AG20443 (cell line): ENCODE measurements at places on chromosomes 1 and 21.

DNA sequence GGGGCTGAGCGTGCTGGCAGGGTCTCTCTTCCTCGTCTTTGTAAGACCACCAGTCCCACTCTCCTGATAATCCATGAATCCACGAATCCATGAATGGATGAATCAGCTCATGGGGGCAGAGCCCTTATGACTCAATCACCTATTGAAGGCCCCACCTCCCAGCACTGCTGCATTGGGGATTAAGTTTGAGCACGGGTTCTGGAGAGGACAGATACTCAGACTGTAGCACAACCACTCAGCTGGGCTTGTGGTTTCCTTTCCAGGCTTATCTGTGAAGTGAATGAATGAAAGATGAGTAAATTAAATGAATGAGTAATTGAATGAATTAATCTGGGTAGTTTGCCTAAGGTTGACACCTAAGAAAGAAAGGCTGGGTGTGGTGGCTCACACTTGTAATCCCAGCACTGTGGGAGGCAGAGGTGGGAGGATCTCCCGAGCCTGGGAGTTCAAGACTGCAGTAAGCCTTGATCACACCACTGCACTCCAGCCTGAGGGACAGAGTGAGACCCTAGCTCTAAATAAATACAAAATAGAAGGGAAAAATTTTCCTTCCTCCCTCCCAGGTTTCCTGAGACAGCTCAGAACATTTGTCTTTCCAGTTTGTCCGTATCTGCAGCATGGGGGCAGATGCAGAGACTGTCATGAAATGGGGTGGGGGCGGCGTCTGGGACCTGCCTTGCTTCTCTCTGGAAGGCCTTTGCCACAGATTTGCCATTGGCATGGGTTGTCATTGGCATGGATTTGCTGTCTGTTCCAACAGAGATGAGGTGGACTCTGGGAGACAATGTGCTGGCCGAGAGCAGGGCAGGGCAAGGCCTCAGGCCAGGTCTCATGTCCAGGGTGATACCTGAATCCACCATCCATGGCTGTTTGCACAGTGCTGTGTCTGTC is 187.7 kb upstream of the C1orf174 start:
- no peak for DNase-seq

DNA sequence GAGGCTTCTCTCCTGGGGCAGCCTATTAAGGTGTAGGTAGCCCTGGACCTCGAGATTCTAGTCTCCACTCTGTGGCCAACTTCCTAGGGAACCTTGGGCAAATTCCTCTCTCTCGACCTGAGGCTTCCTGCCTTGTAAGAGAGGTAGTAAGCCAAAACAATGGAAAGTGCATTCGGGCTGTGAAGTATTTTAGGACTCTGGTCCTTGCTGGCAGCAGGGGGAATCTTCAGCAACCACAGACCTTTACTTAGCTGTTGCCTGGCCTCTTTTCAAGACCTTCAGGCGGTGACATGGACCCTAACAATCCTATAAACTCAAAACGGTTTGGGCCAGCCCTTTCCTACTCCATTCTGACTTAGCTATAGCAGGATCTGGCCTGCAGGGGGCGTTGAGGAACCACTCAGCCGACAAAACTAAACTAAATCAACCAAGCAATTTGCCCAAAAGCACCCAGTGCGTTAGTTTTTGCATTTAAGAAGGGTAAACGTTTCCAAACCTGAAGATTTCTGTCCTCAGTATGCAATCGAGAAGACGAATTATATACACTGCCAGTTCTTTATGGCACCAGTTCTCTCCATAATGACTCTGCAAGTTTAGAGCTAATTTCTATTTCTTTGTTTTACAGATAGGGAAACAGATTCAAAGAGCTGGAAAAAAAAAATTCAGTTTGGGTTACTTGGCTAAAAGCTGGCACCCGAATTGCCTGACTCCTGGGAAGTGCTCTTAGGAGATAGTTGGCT is 10.9 kb upstream of the SESN2 start:
- peak; percentile 71 for DNase-seq

- DNase-seq = peak; percentile 65
Observed at GRCh38 chr1:178725466-178726086, 532 bp downstream of the RALGPS2 start.

DNA sequence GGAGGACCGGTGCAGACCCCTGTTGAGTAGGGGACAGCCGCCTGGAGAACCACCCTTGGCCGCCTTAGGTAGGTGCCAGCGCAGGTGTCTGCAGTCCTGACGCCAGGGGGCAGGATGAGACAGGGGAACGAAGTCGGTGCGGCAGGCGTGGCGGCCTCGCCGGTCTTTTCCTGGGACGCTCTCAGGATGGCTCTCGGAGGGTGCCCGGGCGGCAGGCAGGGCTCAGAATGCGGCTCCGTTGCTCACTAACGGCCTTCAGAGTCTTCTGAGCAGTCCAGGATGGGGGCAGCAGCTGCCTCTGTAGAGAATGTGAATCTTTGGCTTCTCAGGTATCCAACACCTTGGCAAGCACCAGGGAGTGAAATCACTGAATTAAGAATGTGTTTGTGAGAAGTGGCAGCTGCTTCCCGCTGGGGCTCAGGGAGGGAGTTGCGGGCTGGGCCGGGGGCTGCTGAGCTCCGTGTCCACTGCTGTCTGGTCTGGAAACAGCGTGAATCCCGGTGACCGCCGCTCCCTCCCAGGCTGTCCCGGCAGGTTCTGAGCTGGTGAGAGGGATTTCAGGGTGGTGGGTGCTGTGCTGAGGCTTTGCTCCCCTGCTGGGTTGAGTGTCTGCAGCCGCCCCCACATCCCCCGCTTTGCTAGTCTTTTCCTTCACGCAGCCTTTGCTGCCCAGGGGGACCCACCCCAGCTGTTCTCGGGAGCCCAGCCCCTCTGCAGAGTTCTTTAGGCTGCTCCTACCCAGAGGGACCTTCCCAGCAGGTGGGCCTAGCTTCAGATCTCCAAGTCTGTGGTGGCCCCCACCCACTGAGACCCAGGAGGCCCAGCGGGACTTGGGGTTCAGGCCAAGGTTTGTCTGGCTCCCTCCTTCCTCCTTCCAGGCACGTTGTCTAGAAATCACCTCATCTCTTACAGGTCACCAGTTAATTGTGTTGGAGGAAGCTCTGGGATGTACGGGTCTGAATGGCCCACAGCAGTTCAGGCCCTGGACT is 11.1 kb upstream of the C1orf174 start:
- peak; percentile 74 for DNase-seq

DNA sequence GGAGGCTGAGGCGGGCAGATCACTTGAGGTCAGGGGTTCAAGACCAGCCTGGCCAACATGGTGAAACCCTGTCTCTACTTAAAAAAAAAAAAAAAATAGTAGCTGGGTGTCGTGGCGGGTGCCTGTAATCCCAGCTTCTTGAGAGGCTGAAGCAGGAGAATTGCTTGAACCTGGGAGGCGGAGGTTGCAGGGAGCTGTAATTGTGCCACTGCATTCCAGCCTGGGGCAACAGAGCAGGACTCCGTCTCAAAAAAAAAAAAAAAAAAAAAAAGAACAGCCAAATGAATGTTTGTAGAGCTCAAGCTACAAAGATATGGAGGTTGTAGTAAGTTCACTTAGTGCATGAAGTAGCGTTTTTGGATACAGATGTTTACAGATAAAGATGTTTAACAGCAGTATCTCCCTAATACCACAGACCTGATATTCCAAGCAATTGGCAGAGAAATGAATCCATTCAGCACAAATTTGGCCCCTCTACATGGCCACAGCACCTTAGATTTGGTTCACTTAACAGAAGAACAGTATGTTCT is 49.5 kb upstream of the IPO9 start:
- DNase-seq = no peak

DNA sequence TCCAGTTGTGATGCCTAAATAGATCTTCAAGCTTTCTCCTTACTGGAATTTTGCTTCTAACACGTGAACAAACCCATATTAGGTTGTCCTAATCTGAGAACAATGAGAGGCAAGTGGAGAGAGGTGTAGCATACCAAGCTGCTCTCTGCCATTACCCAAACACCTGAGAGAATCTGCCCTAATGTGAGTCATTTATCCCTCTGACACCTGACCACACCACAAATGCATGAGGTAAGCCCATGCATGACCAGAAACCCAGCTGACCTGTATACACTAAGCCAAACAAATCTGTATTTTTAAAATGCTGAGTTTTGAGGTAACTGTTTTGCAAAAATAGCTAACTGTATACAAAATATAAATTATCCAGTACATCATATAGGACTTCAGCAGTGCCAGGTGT is 1458.1 kb upstream of the B3GALT2 start:
- no peak for DNase-seq

DNA sequence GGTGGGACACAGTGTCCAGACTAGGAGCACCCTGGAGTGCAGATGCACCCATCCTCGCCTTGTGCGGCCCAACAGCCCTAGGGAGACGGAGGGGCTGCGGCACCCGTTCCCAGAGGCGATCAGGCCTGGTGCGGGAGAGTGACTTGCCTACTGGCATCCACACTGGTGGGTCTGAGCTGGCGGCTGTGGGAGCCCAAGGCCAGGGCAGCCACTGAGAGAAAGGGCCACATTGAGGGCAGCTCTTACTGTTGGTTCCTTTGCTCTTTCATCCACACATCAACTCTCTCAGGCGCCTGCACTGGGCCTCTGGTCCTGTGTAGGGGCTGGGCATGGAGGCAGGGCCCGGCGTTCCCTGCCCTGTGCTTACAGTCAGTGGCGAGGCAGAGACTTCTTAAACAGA is 8.6 kb downstream of the PODN start:
- DNase-seq = no peak

DNA sequence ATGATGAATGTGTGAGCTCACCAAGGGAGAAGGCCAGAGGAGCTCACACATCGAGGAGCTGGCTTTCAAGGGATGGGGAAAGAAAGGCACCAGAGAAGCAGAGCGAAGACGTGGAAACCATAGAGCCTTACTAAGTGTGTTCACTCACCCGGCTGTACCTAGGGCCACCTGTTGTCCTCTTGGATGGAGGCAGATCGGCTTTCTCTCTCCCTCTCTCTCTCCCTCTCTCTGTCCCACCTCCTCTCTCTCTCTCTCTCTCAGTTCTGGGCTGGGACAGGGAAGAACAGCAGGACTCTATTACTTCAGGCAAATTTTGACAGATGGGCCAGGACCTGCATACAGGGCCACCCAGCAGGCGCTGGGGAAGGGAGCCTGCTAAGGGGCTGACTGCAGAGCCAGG is 64.8 kb downstream of the HIVEP3 start:
- no peak for DNase-seq

DNA sequence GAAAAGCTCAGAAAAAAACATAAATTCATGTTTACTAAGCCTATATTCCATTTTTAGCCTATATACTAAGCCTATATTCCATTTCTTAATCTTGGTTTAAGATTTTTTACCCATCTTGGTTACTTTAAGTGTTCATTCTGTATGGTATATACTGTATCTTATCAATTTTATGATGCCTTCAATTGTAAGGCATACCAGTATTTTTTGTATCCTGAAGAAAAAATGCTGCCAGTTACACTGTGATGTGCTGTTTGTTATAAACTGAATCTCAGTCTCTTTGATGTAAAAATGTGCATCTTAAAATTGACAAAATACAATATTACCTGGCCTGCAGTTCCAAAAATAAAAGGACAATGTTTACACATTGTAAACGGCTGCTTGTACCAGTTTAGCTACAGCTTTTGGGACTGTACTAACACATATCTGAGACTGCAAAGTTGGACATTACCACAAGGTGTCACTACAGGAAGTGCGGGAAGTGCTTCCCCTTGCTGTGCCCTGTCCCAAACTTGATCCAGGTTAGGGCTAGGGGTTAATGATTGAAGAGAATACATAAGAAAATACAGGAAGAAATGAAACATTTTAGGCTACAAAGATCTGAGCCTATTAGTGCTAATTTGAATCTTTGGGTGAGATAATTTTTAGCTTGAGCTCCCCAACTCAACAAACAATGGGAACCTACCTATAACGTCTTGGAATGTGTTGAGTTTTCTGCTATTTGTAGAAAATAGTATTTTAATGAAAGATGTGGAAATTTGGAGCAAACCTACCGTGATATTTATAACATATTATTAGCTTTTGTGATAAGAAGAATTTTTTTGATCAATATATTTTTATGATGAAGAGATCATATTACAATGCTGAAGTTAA is 108.9 kb downstream of the LBR start:
- DNase-seq = peak; percentile 63

DNA sequence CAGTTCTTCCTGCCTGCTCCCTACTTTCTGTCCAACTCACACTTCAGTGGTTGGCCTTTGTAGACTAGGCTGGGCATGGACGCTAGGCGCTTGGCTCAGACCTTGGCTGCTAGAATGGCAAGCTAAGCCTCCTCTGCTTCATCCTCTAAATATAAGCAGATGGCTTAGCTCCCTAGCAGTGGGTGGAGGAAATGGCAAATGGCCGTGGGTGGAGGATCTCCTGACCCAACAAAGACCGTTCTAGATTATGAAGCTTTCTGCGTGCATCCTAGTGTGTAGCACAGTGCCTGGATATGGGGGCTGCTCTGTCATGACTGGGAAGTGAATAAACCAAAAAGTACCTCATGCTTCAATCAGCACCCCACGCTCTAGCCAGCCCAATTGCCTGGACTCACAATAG is 10.4 kb upstream of the ETV3L start:
- DNase-seq = no peak

DNA sequence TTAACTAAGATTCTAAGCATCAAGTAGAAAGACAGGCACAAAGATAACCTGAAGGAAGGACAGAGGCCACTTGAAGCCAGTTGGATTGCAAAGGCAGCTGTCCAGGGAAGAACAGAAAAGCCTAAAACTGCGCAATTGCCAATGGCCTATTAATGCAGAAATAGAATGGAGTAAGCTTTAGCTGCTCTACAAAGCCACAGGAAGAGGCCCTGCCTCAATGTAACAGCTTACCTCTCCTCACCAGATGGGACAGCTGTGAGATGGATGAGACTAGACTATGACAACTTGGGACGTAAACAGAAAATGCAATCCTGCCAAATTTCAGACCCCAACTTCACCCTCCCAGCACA is 176.5 kb downstream of the EIF4G3 start:
- no peak for DNase-seq

- DNase-seq = no peak
Observed at GRCh38 chr1:236156512-236157208, 14.3 kb downstream of the GPR137B start.

GRCh38 chr1:161047436-161048420 is 2.0 kb upstream of the USF1 start:
- DNase-seq = no peak

GRCh38 chr1:170310951-170311350 is 165.2 kb downstream of the NTMT2 start:
- DNase-seq = no peak

- no peak for DNase-seq
Observed at GRCh38 chr1:115136106-115136505, 46.8 kb upstream of the TSPAN2 start.

DNA sequence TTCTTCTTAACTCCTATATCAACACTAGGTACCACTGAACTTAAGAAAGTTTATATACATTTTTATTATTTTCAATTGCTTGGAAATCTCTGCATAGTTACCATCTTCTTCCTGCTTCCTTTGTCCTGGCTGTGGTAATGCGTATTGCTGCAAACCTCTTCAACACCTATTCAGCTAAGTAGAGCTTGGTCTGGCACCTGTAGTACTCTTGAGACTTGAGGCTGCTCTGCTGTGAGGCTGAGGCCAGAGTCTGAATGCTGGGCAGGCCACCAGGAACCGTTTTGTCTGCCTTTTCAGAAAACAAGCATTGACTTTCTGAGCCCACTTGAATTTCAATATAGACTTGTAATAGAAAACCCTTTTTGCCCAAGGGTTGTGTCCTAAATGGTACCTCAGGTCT is 52.0 kb upstream of the RGS2 start:
- no peak for DNase-seq

GRCh38 chr1:199272139-199272544 is 633.3 kb downstream of the PTPRC start:
- peak; percentile 57 for DNase-seq

GRCh38 chr1:76303340-76303717 is 228.8 kb downstream of the ST6GALNAC3 start:
- DNase-seq = no peak
